Astrocyte of the cerebellum (primary cell): ENCODE measurements at places on chromosomes 1 and 21.

- peak; percentile 85 for DNase-seq
Measured at GRCh38 chr21:29221253-29221744, 77.4 kb upstream of the BACH1 start.

GRCh38 chr1:245894843-245895242 is 612.2 kb downstream of the SMYD3 start:
- DNase-seq: no peak

- DNase-seq: no peak
Measured at GRCh38 chr1:178379807-178380206, 117.0 kb downstream of the CLEC20A start.

GRCh38 chr1:212549503-212550017 is 59.0 kb upstream of the ATF3 start:
- no peak for DNase-seq

DNA sequence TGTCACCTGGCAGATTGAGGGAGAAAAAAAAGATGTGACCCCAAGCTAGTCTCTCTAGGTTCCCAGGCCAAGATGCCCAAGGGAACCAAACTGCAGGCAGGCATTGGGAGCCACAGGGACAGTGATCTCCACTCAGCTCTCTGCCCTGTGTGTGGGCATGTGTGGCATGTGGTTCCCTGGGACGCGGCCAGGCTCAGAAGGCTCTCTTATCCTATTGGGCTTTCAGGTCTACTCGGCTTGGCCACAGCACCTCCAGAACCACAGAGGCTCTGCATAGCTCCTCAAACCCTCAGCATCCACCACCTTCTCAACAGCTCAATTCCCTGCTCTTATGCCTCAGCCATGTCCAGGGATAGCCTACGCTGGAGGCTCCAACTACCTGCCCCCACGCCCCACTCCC is 22.0 kb downstream of the IQGAP3 start:
- no peak for DNase-seq
